T-cell (primary cell): ENCODE measurements at places on chromosomes 5 and 9. TPM values are rescaled to one million over a fixed set of nuclear protein-coding genes. Genes with fewer than 3 reads are reported as not detected.
A peak's percentile ranks its signal among the peaks of the same experiment; 100 is the strongest.

GRCh38 chr5:39158127-39158593 lies 61.2 kb downstream of the FYB1 start:
- H3K27me3 ChIP-seq = no peaks in the 10 kb centered on the region
- H3K4me3 ChIP-seq = no peak overlapping the region

DNA sequence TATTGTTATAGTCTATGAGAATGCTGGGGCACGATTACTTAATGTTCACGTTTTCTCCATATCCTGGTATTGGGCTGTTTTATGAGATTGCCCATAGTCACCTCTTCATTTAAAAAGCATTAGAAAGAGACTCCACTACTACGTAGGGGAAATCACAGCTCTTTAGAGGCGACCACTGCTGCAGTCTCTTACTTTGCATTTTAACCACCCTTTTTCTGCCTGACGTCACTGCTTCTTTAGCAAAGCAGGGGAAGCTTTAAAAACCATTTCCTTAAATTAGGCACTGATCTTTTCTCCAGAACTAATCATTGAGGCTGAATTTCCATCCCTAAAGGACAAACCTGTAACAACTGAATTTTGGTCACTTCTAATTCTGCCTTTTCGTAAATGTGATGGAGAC lies 38.9 kb downstream of the ZNF608 start:
- H3K36me3 ChIP-seq = no peaks in the 10 kb centered on the region
- no peak for DNase-seq
- no peak overlapping the region for H3K4me3 ChIP-seq
- H3K27me3 ChIP-seq = no peaks in the 10 kb centered on the region
- no peak overlapping the region for H3K27ac ChIP-seq
- no peaks in the 10 kb centered on the region for H3K4me1 ChIP-seq

DNA sequence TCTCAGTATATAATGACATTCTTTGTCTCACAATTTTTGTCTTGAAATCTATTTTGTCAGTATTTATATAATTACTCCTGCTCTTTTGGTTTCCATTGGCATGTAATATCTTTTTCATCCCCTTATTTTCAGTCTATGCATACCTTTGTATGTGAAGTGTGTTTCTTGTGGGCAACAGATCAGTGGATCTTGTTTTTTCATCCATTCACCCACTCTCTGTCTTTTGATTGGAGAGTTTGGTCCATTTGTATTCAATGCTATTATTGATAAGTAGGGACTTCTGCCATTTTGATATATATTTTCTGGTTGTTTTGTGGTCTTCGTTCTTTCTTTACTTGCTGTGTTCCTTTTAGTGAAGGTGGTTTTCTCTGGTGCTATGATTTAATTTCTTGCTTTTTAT lies 10.9 kb downstream of the RIC1 start:
- H3K36me3 ChIP-seq = no peaks in the 10 kb centered on the region
- no peak overlapping the region for H3K4me3 ChIP-seq
- H3K4me1 ChIP-seq = no peaks in the 10 kb centered on the region
- no peaks in the 10 kb centered on the region for H3K27me3 ChIP-seq
- H3K27ac ChIP-seq = no peak overlapping the region

DNA sequence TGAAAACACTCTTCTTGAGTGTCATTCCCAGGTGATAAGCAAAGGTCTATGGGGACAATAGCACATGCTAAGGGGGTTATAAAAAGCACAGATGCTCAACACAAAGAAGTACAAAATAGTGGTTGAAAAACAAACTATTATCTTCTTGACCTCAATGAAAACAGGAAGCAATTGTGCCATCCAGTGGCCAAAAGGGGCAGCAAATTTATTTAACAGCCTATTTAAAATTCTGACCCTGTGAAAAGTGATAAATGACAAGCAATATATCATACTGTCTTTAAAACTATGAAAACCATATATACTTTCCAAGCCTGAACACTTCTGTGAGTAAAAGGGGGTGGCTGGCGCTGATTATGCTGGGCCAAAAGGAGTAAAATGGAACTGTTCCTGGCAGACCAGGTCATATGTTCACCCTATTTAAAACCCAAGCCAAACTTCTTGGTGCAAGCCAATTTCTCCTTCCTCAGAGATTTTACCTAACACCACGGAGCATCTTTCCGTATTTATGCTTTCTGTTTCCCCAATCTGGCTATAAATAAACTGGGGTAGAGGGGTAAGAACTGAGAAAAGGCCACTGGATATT lies 29.7 kb downstream of the TEX10 start:
- H3K27me3 ChIP-seq = no peaks in the 10 kb centered on the region
- H3K4me3 ChIP-seq = no peak overlapping the region
- no peak overlapping the region for H3K27ac ChIP-seq
- peak; percentile 7 for DNase-seq

GRCh38 chr5:180801596-180802324 lies 846 bp downstream of the MGAT1 start:
- H3K27ac ChIP-seq = peak overlapping the region; percentile 49
- no peaks in the 10 kb centered on the region for H3K27me3 ChIP-seq
- H3K4me3 ChIP-seq = peak overlapping the region; percentile 55

DNA sequence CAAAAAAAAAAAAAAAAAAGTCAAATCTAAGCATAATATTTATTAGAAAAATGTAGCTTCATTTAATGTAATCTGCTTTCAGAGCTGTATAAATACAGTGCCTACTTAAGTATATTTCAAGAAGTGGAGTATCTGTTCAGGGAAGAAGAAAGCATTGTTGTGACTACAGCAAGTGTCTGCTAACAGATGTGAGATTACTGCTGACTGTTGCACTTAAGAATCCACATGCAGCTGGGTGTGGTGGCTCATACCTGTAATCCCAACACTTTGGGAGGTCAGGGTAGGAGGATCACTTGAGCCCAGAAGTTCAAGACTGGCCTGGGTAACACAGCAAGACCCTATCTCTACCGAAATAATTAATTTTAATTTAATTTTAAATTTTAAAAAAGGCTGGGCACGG lies 19.0 kb downstream of the KDM3B start:
- DNase-seq = no peak
- H3K4me3 ChIP-seq = no peak overlapping the region
- H3K4me1 ChIP-seq = peaks cover 3% of the 10 kb centered on the region

- no peaks in the 10 kb centered on the region for H3K4me1 ChIP-seq
- no peak overlapping the region for H3K27ac ChIP-seq
- no peak for DNase-seq
- no peaks in the 10 kb centered on the region for H3K27me3 ChIP-seq
- no peak overlapping the region for H3K4me3 ChIP-seq
- no peaks in the 10 kb centered on the region for H3K36me3 ChIP-seq
These were observed 188.3 kb downstream of the CNTLN start for GRCh38 chr9:17322882-17323864.

DNA sequence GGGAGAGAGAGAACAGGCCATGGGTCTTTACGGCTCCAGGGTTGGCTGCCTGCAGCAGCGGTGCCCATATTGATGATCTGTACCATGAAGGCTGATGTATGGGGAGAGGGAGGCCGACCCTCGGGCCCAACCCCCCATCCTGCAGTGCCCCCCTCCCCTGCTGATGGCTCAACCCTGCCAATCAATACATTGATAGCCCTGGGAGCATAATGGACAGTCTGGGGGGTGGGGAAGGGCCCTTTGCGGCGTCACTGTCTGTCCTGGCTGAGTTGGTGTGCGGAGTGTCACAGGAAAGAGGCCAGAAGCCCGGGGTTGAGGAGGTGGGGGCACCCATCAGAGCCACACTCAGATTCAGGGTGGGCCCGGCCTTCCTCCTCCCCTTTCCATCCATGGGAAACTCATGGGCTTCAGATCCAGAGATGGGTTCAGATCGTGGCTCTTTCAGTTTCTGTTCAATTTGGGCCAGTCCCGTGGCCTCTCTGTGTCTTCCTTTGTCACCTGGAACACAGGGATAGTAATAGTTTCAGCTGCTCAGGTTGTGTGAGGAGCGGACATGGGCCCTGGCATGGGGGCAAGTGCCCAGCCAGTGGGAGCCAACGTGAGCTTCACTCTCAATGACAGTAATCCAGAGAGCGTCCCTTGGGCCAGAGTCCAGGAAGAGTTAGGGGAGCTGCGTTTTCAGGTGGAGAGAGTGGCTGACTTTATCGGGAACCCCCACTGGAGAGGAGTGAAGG lies 9.5 kb downstream of the FGF18 start:
- H3K4me3 ChIP-seq = no peak overlapping the region
- DNase-seq = no peak
- no peaks in the 10 kb centered on the region for H3K36me3 ChIP-seq
- no peak overlapping the region for H3K27ac ChIP-seq
- H3K27me3 ChIP-seq = no peaks in the 10 kb centered on the region

- H3K27ac ChIP-seq = no peak overlapping the region
- no peaks in the 10 kb centered on the region for H3K4me1 ChIP-seq
- H3K36me3 ChIP-seq = no peaks in the 10 kb centered on the region
- no peak overlapping the region for H3K4me3 ChIP-seq
- H3K27me3 ChIP-seq = peaks cover 4% of the 10 kb centered on the region
These were observed 63.4 kb downstream of the DIRAS2 start for GRCh38 chr9:90579181-90579580.

- no peak for DNase-seq
- H3K4me1 ChIP-seq = no peaks in the 10 kb centered on the region
- H3K27ac ChIP-seq = no peak overlapping the region
These were observed 48.0 kb upstream of the DMRT3 start for GRCh38 chr9:928363-929042.

GRCh38 chr9:3509926-3510325 lies 15.9 kb downstream of the RFX3 start:
- no peaks in the 10 kb centered on the region for H3K36me3 ChIP-seq
- H3K27me3 ChIP-seq = no peaks in the 10 kb centered on the region
- no peaks in the 10 kb centered on the region for H3K4me1 ChIP-seq
- no peak overlapping the region for H3K27ac ChIP-seq
- no peak for DNase-seq

DNA sequence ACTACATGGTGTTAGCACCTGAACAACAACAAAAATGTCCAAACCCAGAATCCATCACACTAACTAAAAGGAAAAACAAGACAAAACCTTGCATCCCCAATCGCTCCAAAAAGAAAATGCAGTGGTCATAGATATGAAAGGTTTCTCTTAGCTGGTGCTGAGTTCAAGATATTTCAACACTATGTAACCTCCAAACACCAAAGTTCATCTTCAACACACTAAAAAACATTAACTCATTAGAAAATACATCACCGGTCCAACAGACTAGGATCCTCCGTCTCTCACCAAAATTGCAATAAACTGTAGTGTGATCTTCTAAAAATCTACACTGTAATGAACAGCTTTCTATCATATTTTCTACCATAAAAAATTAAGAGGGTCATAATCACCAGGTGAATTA lies 60.8 kb downstream of the ECPAS start:
- H3K27ac ChIP-seq = no peak overlapping the region
- H3K27me3 ChIP-seq = no peaks in the 10 kb centered on the region
- DNase-seq = no peak
- H3K4me3 ChIP-seq = no peak overlapping the region

DNA sequence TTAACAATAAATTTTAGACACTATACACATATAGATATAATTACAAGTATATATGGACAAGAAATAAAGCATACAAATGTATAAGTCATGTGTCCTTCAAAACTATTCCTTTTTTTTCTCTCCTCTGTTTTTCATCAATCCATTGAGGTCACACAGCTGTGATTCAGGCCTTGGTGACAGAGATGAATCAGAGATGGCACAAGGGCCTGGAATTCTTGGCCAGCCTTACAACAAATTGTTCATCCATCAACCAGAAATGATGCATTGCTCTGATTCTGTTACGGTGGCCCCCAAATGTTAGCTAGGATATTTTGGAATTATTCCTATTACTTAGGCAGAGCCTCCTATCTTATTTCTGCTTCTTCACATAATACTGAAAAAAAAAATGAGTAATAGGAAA lies 108.7 kb upstream of the MPDZ start:
- no peaks in the 10 kb centered on the region for H3K4me1 ChIP-seq
- H3K27me3 ChIP-seq = no peaks in the 10 kb centered on the region
- H3K36me3 ChIP-seq = no peaks in the 10 kb centered on the region
- no peak overlapping the region for H3K4me3 ChIP-seq

- H3K27ac ChIP-seq = no peak overlapping the region
- no peaks in the 10 kb centered on the region for H3K27me3 ChIP-seq
- H3K4me3 ChIP-seq = no peak overlapping the region
- no peaks in the 10 kb centered on the region for H3K36me3 ChIP-seq
- no peaks in the 10 kb centered on the region for H3K4me1 ChIP-seq
These were observed 469.5 kb downstream of the MAN2A1 start for GRCh38 chr5:110159202-110159601.

GRCh38 chr5:170597109-170597751 lies 93.4 kb downstream of the KCNIP1 start:
- peaks cover 24% of the 10 kb centered on the region for H3K27me3 ChIP-seq
- H3K36me3 ChIP-seq = no peaks in the 10 kb centered on the region
- no peaks in the 10 kb centered on the region for H3K4me1 ChIP-seq
- H3K4me3 ChIP-seq = no peak overlapping the region
- H3K27ac ChIP-seq = no peak overlapping the region

- peaks cover 14% of the 10 kb centered on the region for H3K4me1 ChIP-seq
- H3K36me3 ChIP-seq = no peaks in the 10 kb centered on the region
- no peak for DNase-seq
- H3K27ac ChIP-seq = no peak overlapping the region
These were observed 518 bp downstream of the SPRY4 start for GRCh38 chr5:142324136-142324870.

- no peak overlapping the region for H3K27ac ChIP-seq
- no peaks in the 10 kb centered on the region for H3K4me1 ChIP-seq
- DNase-seq = no peak
- H3K36me3 ChIP-seq = no peaks in the 10 kb centered on the region
- no peak overlapping the region for H3K4me3 ChIP-seq
These were observed 36.0 kb upstream of the SPATA31C2 start for GRCh38 chr9:88174324-88174723.

DNA sequence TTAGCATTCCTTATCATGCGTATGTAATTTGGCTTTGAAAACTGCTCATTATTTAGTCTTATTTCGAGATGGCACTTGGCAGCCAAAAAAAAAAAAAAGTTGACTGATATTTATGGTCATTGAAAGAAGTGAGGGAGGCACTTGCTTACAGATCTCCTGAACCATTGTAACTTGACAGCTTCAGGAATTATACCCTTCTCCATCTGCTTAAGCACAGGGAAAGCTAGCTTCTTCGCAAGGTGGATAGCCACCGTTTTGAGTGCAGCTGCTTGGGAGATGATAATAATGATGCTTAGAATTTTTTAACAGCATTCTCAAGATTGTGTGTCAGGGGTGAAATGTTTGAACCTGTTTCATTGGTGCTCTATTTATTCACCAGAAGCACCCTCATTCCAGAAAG lies 116.1 kb downstream of the GIN1 start:
- no peaks in the 10 kb centered on the region for H3K36me3 ChIP-seq
- no peak overlapping the region for H3K27ac ChIP-seq
- no peaks in the 10 kb centered on the region for H3K4me1 ChIP-seq
- no peaks in the 10 kb centered on the region for H3K27me3 ChIP-seq
- no peak for DNase-seq
- H3K4me3 ChIP-seq = no peak overlapping the region

GRCh38 chr5:17327048-17327625 lies 109.7 kb downstream of the BASP1 start:
- H3K36me3 ChIP-seq = no peaks in the 10 kb centered on the region
- H3K27ac ChIP-seq = no peak overlapping the region
- no peak overlapping the region for H3K4me3 ChIP-seq

GRCh38 chr5:124963236-124963919 lies 216.9 kb upstream of the ZNF608 start:
- H3K27ac ChIP-seq = no peak overlapping the region
- no peaks in the 10 kb centered on the region for H3K27me3 ChIP-seq
- no peaks in the 10 kb centered on the region for H3K4me1 ChIP-seq
- DNase-seq = no peak

Gene AJM1
- total RNA-seq = 7.5 TPM

Gene SHOC1
- total RNA-seq = not detected

Gene NEURL1B
- total RNA-seq = 0.20 TPM

Gene INSL4
- total RNA-seq = not detected

Gene FGF10
- not detected for total RNA-seq

Gene PDE8B
- total RNA-seq = 0.23 TPM

Gene SCGB3A1
- 0.99 TPM for total RNA-seq

Gene TAS2R1
- total RNA-seq = not detected

Gene FRMD3
- 0.53 TPM for total RNA-seq

Gene FXN
- 13.1 TPM for total RNA-seq

Gene GAS1
- 0.82 TPM for total RNA-seq

Gene OR13C2
- total RNA-seq = not detected

Gene PHYHD1
- total RNA-seq = 0.70 TPM
